ENCODE measurements at places on chromosomes 2 and 18. TPM values are rescaled to one million over a fixed set of nuclear protein-coding genes. Genes with fewer than 3 reads are reported as not detected.

ALKAL2 gene
- not detected for total RNA-seq

MOGAT1 gene
- total RNA-seq, result not detected

SERPINB3 gene
- total RNA-seq, result not detected

REG1A gene
- not detected for total RNA-seq

- peaks cover 4% of the 10 kb centered on the region for H3K36me3 ChIP-seq
- peaks cover 29% of the 10 kb centered on the region for H3K4me1 ChIP-seq
- DNase-seq, result no peak
- no peak overlapping the region for H3K4me3 ChIP-seq
- peaks cover 3% of the 10 kb centered on the region for H3K27me3 ChIP-seq
- H3K27ac ChIP-seq, result no peak overlapping the region
These were observed 89.7 kb upstream of the TTC39C start for GRCh38 chr18:23924813-23925212.

GRCh38 chr2:158835431-158835830 is 40.3 kb downstream of the DAPL1 start:
- H3K27ac ChIP-seq, result no peak overlapping the region
- no peaks in the 10 kb centered on the region for H3K27me3 ChIP-seq
- H3K36me3 ChIP-seq, result no peaks in the 10 kb centered on the region
- H3K4me3 ChIP-seq, result no peak overlapping the region
- DNase-seq, result no peak

GRCh38 chr18:3593381-3593903 is 143.5 kb downstream of the TGIF1 start:
- H3K36me3 ChIP-seq, result peaks cover 15% of the 10 kb centered on the region
- H3K27ac ChIP-seq, result peak overlapping the region; percentile 97
- no peaks in the 10 kb centered on the region for H3K27me3 ChIP-seq

- no peaks in the 10 kb centered on the region for H3K36me3 ChIP-seq
- no peaks in the 10 kb centered on the region for H3K4me1 ChIP-seq
- peak; percentile 21 for DNase-seq
- peak within 1 kb of the TSS; percentile 64 for H3K4me3 ChIP-seq
- H3K27me3 ChIP-seq, result peaks cover 29% of the 10 kb centered on the region
These were observed at the start of gene LAMA1 for GRCh38 chr18:7117390-7118355. TSS of gene LAMA1 (minus strand) at chr18:7117797. CDS start at chr18:7117720, 77 bp downstream.

DNA sequence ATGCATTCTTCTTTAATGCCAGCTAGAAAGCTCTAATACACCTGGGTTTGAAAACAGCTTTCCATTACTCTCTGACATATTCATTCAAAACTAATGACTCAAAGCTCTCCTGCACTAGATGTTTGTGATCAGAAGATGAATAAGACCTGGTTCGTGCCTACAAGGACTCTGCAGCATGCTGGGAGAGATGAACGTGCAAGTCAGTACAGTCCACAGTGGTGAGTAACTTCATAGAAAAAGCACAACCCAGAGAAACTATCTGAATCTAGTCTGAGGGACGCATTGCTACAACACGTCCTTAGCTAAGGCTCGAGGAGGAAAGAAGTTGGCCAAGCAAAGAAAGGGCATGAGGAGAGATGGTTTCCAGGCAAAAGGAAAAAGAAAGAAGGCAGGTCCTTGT is 234.3 kb downstream of the OSR1 start:
- no peaks in the 10 kb centered on the region for H3K27me3 ChIP-seq
- H3K27ac ChIP-seq, result no peak overlapping the region
- H3K4me1 ChIP-seq, result no peaks in the 10 kb centered on the region
- no peaks in the 10 kb centered on the region for H3K36me3 ChIP-seq
- DNase-seq, result no peak

- peaks cover 6% of the 10 kb centered on the region for H3K27me3 ChIP-seq
- H3K36me3 ChIP-seq, result no peaks in the 10 kb centered on the region
- no peak overlapping the region for H3K27ac ChIP-seq
- DNase-seq, result no peak
These were observed 370.6 kb downstream of the HRH4 start for GRCh38 chr18:24831081-24831480.
